CD4-positive, alpha-beta T cell treated with Interleukin-2 at 100 ng/mL for 4 hours (primary cell): ENCODE measurements at places on chromosomes 11 and 22.

DNA sequence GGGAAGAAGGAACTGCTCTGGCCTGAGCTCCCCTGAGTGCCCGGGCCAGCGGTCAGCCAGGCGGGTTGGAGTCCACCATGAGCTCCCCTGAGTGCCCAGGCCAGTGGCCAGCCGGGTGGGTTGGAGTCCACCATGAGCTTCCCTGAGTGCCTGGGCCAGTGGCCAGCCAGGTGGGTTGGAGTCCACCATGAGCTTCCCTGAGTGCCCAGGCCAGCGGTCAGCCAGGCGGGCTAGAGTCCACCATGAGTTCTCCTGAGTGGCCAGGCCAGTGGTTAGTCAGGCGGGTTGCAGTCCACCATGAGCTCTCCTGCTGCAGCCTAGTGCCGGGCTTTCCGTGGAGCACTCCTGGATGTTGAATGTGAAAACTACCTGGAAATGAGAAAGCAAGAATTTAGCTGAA is 844.0 kb downstream of the TBC1D22A start:
- no peak for DNase-seq

DNA sequence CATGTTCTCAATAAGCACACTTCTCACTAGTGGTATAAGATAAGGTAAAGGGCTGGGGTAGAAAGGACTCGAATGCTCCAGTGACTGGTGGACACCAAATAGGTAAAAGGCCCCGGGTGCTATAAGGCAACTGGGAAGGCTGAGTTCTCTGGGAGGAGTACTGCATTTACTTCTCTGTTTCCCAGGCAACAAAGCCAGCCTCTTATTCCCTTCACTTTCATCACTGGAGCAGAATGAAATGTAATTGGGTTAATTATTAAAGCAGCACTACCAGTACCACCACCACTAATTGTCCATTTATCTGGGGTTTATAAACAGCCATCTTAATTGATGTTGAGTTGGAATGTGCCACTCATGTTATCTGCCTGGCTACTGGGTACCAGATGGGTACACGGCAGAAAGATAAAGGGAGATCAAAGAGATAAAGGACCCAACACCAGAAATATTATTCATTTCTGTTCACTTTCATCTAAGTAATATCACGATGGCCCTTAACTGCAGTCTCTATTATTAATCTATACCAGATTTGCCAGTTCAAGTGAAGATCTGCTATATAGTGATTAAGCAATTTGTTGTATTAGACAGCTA is 94.4 kb upstream of the CHRM4 start:
- no peak for DNase-seq

DNA sequence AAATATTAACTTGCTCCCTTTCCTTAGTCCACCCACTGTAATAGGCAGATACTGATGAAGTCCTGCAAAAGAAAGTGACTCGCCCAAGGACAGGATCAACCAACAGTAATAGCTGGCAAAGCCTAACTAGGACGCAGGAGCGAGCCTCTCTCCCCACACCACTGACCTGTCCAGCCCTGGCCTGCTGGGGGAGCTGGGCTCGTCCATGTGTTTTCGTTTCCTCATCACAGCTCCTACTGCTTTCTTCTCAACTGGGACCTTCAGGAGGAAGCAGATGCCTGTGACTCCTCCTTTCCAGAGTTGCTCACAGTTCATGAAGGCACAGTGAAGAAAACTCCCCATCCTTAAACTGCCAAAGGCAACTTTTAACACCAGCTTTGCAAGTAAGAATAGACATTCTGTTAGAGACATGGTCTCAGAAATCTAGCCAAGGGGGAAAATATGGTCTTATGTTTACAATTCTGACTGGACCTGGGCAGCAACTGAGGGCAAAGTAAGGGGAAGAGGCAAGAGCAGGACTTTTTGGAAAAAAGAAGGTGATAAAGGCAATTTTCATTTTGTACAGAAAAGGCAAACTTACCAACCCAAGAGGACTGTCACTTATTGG is 11.6 kb upstream of the GPHA2 start:
- DNase-seq = no peak

DNA sequence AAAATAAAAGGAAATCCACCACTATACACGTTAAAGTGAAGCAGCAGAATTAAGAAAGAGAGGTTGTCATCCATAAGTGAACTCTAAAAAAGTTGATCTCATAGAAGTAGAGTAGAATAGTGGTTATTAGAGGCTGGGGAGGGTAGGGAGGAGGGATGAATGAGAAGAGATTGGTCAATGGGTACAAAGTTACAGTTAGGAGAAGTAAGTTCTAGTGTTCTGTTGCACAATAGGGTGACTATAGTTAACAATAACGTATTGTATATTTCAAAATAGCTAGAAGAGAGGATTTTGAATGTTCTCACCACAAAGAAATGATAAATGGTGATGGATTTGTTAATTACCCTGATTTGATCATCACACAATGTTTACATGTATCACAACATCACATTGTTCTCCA is 72.0 kb downstream of the CD82 start:
- DNase-seq = no peak

DNA sequence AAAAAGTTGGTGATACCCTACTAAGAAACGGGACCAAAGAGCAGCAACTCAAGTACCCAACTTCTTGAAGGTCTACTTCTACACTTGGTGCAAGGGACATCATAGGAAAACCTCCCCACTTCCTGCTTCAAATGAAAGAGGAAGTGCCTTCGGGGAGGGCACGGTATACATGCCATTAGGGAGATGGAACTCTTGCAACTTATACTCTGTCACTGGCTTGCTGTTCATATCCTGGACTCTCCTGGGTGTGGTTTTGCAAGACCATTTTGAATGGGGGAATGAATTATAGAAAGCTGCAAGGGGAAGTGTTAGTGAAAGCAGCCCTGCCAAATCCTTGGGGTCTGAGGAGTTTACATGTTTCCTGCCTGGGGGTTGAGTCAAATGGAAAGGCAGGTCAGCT is 41.9 kb downstream of the CSNK2A3 start:
- no peak for DNase-seq

GRCh38 chr22:20022978-20023613 is 2.2 kb downstream of the TANGO2 start:
- DNase-seq = no peak

DNA sequence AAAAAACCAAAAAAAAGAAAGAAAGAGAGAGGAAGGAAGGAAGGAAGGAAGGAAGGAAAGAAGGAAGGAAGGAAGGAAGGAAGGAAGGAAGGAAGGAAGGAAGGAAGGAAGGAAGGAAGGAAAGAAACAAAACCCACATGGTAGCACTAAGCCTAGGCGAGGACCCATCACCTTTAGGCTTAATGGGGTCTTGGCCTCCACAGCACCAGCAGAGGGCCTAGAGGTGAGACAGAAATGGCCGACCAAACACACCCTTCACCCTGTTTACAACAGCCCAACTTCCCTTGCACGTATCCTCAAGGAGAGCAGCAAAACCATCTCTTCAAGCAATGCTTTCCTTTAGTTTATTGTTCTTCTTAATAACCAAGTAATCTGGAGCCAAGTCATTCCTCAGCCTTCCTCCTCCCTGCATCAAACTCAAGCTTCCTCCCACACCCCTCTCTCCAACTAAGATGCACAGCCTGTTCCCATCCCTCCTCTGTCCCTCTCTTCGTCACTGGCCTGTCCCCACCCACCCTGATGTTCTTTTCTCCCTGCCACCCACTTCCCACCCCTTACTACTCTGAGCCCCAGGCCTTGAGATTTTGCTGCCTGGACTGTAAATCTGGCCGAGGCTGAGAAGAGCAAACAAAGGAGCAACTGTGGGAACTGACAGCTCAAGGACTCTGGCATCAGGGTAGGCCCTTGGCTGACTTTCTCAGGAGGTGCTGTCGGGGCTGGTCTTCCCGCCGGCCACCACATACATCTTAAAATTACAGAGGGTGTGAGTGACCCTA is 26.0 kb downstream of the POU2AF1 start:
- DNase-seq = no peak

DNA sequence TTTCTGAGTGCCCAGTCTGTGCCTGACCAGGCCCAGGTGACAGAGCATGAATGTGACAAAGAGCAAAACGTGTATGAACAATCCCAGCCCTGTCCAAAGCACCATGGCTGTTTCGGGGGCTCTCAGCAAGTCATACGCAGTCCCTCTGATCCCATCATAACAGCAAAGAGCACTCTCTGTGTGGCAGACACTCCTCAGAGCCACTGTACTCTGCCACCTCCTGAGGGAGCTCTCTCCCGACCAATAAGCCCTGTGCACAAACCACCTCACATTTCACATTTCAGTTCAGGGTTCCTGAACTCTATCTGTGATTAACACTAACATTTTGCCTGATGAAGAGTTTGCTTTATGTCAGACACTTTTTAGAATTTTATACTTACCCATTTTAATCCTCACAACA is 6.6 kb downstream of the DGCR2 start:
- DNase-seq = peak; percentile 28

DNA sequence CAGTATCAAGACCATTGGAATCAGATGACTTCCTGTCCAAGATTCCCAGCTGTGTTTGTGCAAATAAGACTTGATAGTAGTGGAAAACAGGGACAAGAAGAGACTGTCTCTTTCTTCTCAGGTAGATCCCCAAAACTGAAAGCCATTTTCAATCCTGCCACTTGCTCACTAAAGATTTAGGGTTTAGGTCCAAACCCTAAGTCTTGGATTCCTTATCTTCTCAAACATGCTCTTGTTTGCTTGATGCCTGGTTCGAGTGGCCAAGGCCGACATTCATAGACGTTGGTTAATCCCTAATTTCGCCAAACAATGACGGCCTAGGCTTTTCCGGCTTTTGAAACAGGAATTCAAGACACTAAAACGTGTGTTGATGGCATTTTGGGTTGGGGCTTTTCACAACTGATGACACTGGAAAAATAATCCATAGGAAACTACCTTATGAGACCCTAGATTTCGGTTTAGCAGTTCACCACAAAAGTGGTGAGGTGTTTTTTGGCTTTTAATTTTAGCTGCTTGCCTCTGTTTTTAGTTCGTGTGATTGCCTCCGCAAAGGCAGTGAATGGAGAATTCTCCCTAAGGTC is 1.0 kb upstream of the GTPBP1 start:
- DNase-seq = no peak

GRCh38 chr11:87421422-87421821 is 383.7 kb downstream of the TMEM135 start:
- peak; percentile 56 for DNase-seq

DNA sequence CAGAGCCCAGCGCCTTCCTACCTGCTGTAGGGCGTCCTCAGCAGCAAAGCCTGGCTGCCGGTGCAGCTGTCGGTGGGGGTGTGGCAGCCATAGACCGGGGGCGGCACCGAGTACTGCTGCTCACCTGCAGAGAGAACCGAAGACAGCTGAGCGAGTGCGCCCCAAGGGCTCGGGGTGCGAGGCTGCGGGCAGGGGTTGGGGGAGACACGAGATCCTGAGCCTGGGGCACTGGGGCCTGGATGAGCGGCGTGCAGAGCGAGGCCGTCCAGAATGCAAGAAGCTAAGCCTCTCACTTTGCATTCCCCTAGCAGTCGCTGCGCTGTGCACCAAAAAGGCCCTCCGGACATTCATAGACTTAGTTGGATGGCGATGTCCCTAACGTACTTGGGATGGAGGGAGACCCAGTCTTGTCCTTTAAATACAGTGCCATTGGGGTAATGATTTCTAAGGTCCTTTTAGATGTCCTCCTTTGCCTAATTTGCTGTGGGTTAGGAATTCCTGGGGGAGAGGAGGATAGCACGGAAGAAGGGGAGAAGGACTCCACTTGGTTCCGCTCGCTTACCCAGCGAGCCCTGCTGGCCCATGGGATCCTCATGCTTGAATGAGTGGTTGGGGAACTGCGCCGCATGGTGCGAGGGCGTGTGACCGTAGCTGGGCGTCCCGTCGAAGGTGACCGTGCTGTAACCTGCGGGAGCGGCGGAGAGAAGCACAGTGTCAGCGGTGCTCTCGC is 7.2 kb downstream of the WT1 start:
- DNase-seq = no peak

- no peak for DNase-seq
These were observed 39.1 kb downstream of the MYO7A start for GRCh38 chr11:77167111-77167626.

DNA sequence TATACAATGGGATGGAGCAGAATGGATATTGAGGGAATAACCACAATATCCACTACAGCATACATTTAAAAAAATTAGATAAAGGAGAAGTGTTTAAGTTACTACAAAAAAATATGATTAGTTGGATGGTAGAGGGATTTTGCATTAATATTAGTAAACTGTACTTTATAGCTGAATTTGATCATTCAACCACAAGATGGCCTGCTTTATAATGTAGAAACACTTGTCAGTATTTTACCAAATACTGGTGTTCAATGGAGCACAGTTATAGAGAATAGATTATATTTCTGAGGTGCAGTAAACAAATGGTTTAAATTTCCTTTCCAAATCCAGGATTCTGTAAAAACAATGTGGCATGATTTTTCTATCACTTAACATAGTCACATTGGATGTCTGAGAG is 818.8 kb upstream of the CHORDC1 start:
- DNase-seq = no peak

DNA sequence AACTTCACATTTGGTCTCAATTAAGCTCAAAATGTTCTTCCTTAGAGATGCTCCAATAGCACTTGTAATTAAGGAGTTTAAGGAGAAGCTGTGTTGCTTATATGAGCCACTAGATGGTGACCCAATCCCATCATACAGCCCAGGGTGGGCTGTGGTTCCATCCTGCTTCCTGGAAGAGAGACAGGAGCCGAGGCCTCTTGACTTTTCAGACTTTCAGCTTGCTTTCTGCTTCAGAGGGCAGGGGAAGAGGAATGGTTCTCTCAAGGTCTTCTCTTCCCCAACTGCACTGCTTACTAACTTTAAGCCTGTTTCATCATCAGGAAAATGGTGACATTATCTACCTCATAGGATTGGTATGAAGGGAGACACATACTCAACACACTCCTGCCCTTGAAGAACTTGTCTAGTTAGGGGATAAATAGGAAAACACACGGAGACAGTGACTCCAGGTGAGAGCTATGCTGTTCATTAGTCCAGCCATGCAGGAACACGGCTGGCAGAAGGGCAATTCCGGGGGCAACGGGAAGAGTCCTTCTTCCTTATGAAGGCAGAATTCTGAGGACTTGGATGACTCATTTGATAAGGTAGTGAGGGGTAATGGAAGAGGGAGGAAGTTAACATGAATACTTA is 20.1 kb downstream of the TMEM218 start:
- DNase-seq = no peak

GRCh38 chr11:14916403-14916802 is 24.4 kb upstream of the CYP2R1 start:
- DNase-seq = no peak

DNA sequence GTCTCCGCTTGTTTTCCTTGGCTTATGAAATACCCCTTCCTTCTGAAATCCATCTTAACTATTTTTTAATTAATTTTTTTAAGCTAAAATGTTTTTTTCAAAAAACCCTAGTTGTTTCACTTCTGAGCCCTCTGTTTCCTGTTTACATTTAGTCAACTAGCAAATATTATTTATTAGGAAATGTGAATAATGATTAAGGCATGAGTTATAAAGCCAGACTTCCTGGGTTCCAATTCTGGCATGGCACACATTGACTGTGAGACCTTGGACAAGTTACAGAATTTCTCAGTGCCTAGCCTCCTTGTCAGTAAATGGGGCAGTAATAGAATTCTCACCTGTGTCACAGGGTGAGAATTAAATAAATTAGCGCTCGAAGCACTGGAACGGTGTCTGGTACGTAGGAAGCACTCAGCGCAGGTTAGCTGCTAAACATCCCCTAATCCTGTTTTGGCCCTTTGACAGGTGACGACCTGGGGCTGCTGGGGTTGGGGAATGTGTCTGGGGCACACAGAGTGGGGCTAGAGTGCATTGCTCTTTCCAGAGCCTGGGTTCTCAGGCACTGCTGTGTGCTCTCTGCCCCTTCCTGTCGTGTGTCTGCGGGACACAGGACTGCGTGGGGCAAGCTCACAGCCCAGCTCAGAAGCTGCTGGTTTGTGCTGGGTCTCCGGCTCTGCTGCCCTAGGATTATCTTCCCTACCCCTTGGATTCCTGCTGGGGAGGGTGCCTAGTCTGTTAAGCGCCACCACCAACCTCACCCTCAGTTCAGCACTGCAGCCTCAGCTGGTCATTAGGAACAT is 13.1 kb downstream of the PANX1 start:
- DNase-seq = no peak
